ENCODE measurements at places on chromosomes 5 and 9. TPM values are rescaled to one million over a fixed set of nuclear protein-coding genes. Genes with fewer than 3 reads are reported as not detected.

DNA sequence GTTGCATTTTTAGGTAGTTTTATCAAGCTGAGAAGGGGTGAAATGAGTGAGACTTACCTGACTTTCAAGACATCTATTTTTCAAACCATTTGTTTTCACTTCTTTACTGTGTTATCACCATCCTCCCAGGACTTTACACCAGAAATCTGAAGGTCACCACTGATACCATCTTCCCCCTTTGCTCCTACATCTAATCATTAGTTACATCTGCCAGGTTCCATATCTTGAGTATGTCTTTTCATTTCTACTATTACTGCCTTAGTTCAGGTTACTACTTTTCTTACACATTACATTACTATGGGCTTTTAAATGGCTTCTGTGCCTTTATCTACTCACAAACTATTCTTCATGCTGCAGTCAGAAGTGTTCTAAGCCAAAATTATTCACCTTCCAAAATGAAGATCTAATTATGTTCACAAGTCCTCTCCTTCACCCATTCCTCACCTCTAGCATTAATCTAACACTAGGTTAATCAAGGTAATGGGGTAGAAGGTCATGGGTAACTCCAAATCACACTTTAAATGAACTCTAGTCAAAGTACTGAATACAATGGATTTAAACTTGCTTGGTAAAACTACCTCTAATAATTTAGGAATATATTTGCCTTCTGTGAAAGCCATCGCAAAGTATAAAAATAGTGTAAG is 2.1 kb upstream of the HSDL2 start:
- H3K27ac ChIP-seq: peak overlapping the region; percentile 97
- DNase-seq: no peak
- H3K4me1 ChIP-seq: peaks cover 43% of the 10 kb centered on the region
- H3K36me3 ChIP-seq: no peaks in the 10 kb centered on the region

The CCDC183 gene
- total RNA-seq: 1.1 TPM

The PCDHGA6 gene
- total RNA-seq: 11.0 TPM

The NACC2 gene
- 41.6 TPM for total RNA-seq

DNA sequence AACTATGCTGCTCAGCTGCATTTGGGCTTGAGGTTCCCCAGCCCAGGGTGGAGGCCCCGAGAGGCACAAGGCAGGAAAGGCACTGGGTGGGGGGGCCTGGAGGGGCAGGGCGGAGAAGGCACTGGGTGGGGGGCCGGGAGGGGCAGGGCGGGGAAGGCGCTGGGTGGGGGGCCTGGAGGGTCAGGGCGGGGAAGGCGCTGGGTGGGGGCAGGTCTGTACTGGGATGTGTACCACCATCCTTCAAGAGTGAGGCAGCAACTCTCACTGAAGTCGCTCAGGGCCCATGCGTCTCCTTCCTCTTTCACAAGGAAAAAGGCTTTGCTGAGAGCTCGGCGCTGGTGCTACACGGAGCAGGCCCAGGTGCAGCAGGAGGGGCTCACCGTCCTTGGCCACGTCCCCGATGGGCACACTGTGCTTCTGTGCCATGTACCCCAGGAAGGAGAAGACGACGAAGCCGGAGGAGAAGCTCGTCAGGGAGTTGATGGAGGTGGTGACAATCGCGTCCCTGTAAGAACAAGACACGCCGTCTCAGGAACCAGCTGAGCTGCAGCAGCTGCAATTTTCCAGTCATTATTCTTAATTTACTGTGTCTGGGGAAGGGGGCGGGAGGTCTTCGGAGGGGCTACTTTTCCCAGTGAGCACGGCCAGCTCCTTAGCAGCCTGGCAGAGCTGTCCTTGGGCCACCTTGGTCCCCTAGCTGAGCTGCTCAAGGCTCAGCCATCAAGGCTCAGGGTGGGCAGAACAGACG is 30.8 kb downstream of the SLC6A3 start:
- no peaks in the 10 kb centered on the region for H3K36me3 ChIP-seq
- H3K4me1 ChIP-seq: no peaks in the 10 kb centered on the region
- H3K4me3 ChIP-seq: no peak overlapping the region
- no peak overlapping the region for H3K27ac ChIP-seq

The ATP6V0E1 gene
- total RNA-seq: 154 TPM

GRCh38 chr9:136309101-136309801 is 5.4 kb upstream of the CCDC187 start:
- H3K36me3 ChIP-seq: no peaks in the 10 kb centered on the region
- no peak for DNase-seq
- H3K27ac ChIP-seq: no peak overlapping the region

DNA sequence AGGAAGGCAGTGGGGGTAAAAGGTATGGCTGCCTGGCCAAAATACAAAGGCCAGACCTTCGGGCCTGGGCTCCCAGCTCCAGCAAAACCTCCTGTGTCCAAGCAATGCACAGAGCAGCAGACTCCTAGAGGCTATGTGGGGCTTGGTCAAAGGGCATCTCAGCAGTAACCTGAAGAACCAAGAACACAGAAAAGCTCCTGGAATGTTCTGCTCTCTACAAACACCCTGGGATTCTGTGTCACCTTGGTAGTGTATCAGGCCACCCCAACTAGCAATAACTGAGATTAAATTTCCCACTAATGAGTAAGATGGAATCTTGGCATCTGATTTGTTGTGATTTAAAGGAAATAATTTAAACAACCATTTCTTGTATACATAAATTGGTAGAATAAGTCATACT is 158.6 kb downstream of the GLIS3 start:
- H3K36me3 ChIP-seq: no peaks in the 10 kb centered on the region
- no peaks in the 10 kb centered on the region for H3K27me3 ChIP-seq
- H3K4me1 ChIP-seq: peaks cover 17% of the 10 kb centered on the region
- no peak overlapping the region for H3K4me3 ChIP-seq
- H3K27ac ChIP-seq: no peak overlapping the region
- no peak for DNase-seq

DNA sequence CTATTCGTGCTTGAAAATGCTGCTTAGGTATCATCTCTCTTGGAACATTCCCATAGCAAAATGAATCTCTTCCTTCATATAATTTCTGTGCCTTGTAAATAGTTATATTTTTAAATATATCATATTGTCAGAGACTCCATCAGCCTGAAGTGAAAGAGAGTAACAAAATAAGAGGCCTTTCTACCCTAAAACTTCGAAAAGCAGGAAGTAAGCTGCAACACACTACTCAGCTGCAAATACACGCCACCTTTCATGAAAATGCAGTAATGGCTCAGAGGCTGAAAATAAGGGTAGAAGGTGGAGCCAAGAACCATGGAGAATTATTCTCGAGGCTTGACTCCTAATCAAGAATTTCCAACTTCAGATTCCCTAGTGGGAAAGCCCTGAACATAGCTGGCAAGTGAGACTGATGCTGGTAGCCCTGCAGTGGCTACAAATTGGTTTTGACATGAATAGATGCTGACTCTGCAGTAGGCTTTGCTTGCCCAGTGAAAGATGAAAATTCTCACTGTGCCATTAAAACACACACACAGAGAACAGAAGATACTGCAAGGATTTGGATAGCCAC is 30.2 kb upstream of the PTGER4 start:
- H3K4me1 ChIP-seq: no peaks in the 10 kb centered on the region
- no peak for DNase-seq
- no peaks in the 10 kb centered on the region for H3K36me3 ChIP-seq
- no peaks in the 10 kb centered on the region for H3K27me3 ChIP-seq

The KCNIP1 gene
- total RNA-seq: 2.8 TPM

- no peaks in the 10 kb centered on the region for H3K36me3 ChIP-seq
- DNase-seq: no peak
- H3K27me3 ChIP-seq: no peaks in the 10 kb centered on the region
- no peak overlapping the region for H3K27ac ChIP-seq
- no peak overlapping the region for H3K4me3 ChIP-seq
Observed at GRCh38 chr5:125049721-125050702, 303.6 kb upstream of the ZNF608 start.

DNA sequence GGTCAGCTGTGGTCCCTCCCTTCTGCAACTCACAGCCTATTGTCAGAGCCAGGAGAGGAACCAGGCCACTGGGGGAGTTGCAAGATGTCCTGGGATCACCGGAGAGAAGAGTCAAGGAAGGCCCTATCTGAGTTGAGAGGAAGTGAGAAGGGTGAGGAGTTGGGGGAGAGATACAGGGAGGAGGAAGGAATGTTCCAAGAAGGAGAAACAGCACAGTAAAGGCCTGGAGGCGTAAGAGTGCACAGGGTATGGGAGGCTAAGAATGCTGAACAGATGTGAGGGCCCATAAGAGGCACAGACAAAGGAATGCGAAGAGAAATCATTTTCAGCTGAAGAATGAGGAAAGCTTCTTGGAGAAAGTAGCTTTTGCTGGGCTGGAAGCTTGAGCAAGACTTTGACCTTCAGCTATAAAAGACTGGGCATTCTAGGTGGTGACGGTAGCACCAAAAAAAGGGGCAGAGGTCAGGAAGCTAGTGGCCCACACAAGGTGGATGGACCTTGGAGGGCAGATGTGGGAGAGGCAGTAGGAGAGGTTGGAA is 21.6 kb upstream of the CSF1R start:
- DNase-seq: no peak
- no peaks in the 10 kb centered on the region for H3K4me1 ChIP-seq
- no peak overlapping the region for H3K4me3 ChIP-seq
- H3K27ac ChIP-seq: no peak overlapping the region

GRCh38 chr5:7754997-7755596 is 95.8 kb downstream of the CFAP90 start:
- H3K27ac ChIP-seq: no peak overlapping the region
- no peaks in the 10 kb centered on the region for H3K27me3 ChIP-seq
- no peak overlapping the region for H3K4me3 ChIP-seq
- H3K36me3 ChIP-seq: no peaks in the 10 kb centered on the region
- no peaks in the 10 kb centered on the region for H3K4me1 ChIP-seq

The FOXD4L6 gene
- not detected for total RNA-seq

The IFNK gene
- not detected for total RNA-seq

DNA sequence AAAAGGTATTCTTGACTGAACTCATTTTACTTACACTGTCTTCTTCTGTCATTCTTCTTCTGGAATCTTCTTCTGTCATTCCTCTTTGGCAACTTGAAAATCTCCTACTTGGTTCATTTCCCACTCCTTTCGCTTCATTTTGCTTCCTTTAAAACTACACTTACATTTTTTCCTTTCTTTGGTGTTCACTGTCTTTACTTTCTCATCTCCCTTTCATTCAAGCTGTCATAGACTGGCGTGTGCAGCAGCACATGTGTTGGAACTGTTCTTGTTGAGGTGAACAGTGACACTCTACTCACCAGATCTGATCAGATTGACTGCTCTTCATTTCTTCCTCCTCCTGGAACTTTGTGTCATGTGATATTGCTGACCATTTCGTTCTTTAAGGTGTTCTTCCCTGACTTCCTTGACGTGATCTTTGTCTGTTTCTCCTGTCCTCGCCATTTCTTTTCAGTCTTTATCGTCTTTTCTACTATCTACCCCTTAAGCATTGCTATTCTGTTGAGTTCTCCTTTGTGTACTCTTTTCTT is 6.4 kb downstream of the DNAJC25 start:
- H3K27me3 ChIP-seq: no peaks in the 10 kb centered on the region
- H3K27ac ChIP-seq: no peak overlapping the region
- H3K4me1 ChIP-seq: no peaks in the 10 kb centered on the region

GRCh38 chr5:10590226-10590999 is 26.5 kb downstream of the ANKRD33B start:
- no peaks in the 10 kb centered on the region for H3K27me3 ChIP-seq
- no peak overlapping the region for H3K27ac ChIP-seq
- H3K4me1 ChIP-seq: no peaks in the 10 kb centered on the region
- DNase-seq: no peak

DNA sequence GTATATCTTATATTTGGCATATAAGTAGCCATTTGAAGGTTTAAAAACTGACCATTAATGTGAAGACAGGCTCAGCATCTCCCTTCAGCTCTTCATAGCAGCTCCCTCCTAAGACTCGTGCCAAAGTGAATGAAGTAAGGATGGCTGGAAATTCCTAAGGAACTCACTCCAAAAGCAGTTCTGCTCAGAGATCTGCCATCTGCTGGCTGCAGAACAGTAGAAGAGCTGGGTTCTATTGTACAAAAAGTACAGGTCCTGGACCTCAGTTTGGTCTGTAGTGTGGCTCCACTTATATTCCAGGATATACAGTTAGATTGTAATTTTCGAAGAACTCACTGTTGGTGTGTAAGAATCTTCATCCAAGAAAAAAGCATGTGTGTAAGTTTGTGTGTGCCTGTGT is 104.9 kb upstream of the RUSC2 start:
- no peak overlapping the region for H3K27ac ChIP-seq
- no peak overlapping the region for H3K4me3 ChIP-seq
- no peak for DNase-seq
- H3K27me3 ChIP-seq: no peaks in the 10 kb centered on the region
- peaks cover 93% of the 10 kb centered on the region for H3K36me3 ChIP-seq

GRCh38 chr9:94908583-94909249 is 182.2 kb downstream of the AOPEP start:
- H3K27ac ChIP-seq: peak overlapping the region; percentile 64
- DNase-seq: no peak
- peaks cover 31% of the 10 kb centered on the region for H3K4me1 ChIP-seq

The CBY3 gene
- not detected for total RNA-seq

GRCh38 chr5:80370390-80370789 is 37.5 kb upstream of the ZFYVE16 start:
- H3K27ac ChIP-seq: no peak overlapping the region
- H3K4me3 ChIP-seq: no peak overlapping the region
- H3K27me3 ChIP-seq: no peaks in the 10 kb centered on the region
- H3K36me3 ChIP-seq: no peaks in the 10 kb centered on the region
- DNase-seq: no peak

- no peak overlapping the region for H3K27ac ChIP-seq
- no peaks in the 10 kb centered on the region for H3K36me3 ChIP-seq
- no peaks in the 10 kb centered on the region for H3K27me3 ChIP-seq
- no peaks in the 10 kb centered on the region for H3K4me1 ChIP-seq
- no peak overlapping the region for H3K4me3 ChIP-seq
Observed at GRCh38 chr5:158847772-158848171, 251.9 kb downstream of the EBF1 start.

- no peaks in the 10 kb centered on the region for H3K27me3 ChIP-seq
- no peak overlapping the region for H3K4me3 ChIP-seq
- peaks cover 4% of the 10 kb centered on the region for H3K36me3 ChIP-seq
- no peak overlapping the region for H3K27ac ChIP-seq
- DNase-seq: no peak
Observed at GRCh38 chr9:125683486-125683885, 23.5 kb downstream of the MAPKAP1 start.

DNA sequence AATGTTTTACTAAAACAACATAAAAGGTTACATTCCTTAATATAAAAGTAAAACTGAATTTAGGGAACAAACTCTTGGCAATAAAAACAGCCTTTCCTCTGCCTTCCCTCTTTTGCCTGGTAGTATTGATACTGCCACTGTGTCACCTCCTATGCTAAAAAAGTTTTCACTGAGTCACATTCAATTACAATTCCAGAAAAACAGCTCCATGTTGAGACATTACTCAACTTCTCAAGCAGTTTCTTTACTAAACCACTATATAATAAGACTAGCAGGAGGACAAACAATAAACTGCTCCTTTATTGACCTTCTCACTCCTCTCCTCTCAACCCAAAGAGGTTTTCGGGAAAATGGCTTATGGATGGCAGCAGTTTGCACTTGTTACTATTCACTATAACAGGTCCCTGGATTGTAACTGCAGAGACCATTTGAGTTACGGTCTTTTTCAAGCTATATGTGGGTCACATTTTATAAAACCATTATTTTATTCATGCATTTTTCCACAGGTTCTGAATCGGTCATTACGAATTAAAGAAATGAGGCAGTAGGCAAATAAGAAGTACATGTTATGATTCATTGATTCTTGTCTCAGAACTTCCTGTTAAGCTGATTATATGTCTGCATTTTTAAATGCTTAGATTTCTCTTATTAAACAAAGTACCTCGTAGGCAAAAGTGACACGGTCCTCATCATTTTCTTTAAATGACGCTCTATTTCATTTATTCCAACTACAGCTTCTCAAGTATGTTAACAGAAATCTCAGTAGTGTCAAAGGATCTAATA is 2.1 kb downstream of the ZDHHC21 start:
- DNase-seq: no peak
- peaks cover 39% of the 10 kb centered on the region for H3K36me3 ChIP-seq
- H3K27ac ChIP-seq: no peak overlapping the region
- H3K4me1 ChIP-seq: peaks cover 14% of the 10 kb centered on the region
- no peaks in the 10 kb centered on the region for H3K27me3 ChIP-seq

The FRMPD1 gene
- total RNA-seq: 0.28 TPM

The PCAT7 gene
- total RNA-seq: not detected
